ENCODE measurements at places on chromosomes 2 and 18. TPM values are rescaled to one million over a fixed set of nuclear protein-coding genes. Genes with fewer than 3 reads are reported as not detected.

The SOCS6 gene
- total RNA-seq: 2.1 TPM

The IGFBP5 gene
- total RNA-seq: not detected

The LOXHD1 gene
- 0.12 TPM for total RNA-seq

The DPP10 gene
- not detected for total RNA-seq

DNA sequence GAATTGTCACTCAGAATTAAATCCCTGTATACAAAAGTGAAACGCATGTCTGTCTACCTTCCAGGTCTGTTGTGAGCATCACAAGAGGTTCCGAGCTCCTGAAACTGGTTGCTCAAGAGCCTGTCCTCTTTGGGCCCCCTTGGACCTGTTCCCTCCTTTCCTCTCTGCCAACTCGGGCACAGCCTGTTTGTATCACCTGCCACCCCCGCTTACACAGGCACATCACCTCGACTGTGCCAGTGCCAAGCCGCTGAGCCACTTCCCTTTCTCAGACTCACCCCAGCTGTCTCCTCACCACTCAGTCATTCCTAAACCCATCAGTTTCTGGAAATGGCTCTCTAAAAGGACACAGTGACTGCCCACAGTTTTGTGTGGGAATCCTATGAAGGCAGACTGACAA, 3.1 kb downstream of the EFR3B start:
- H3K4me3 ChIP-seq: no peak overlapping the region
- DNase-seq: no peak
- H3K36me3 ChIP-seq: no peaks in the 10 kb centered on the region
- peaks cover 55% of the 10 kb centered on the region for H3K27me3 ChIP-seq
- peaks cover 21% of the 10 kb centered on the region for H3K4me1 ChIP-seq

DNA sequence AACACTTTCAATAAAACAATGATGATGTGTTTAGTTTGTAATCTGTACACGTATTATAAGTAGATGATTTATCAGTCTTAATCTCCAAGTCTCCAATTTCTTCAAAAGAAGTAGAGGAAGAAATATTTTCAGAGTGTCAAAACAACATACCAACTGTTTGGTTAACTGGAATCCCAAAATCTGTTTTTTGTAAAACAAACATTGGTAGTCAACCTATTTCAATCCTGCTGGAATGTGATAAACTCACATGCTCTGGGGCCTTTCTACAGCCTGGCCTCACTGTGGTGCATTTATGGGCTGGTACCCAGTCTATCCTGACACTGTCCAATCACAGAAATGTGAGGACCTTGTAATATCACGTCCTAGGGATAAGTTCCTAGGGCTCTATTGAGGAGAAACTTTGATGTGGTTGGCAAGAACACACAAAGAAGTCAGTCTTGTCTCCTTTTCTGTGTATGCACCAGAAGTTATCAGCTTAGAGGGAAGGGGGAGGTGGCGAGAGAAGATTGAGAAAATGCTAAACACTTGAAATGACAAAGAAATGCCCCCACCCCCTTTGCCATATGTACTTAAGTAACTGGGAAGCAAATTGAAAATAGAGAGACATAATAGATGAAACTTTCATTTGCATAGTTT, 47.2 kb downstream of the PRKRA start:
- H3K4me1 ChIP-seq: peaks cover 8% of the 10 kb centered on the region
- H3K27me3 ChIP-seq: peaks cover 3% of the 10 kb centered on the region
- no peaks in the 10 kb centered on the region for H3K36me3 ChIP-seq
- no peak for DNase-seq
- no peak overlapping the region for H3K4me3 ChIP-seq

GRCh38 chr2:175755169-175755568, 246.9 kb downstream of the LNPK start:
- H3K4me3 ChIP-seq: no peak overlapping the region
- H3K36me3 ChIP-seq: no peaks in the 10 kb centered on the region
- H3K4me1 ChIP-seq: no peaks in the 10 kb centered on the region
- DNase-seq: no peak
- H3K27ac ChIP-seq: no peak overlapping the region

GRCh38 chr2:199807966-199808365, 43.0 kb downstream of the FTCDNL1 start:
- H3K27ac ChIP-seq: no peak overlapping the region
- no peaks in the 10 kb centered on the region for H3K36me3 ChIP-seq
- H3K4me3 ChIP-seq: no peak overlapping the region
- H3K27me3 ChIP-seq: no peaks in the 10 kb centered on the region

GRCh38 chr2:224257156-224257555, 144.8 kb downstream of the FAM124B start:
- peaks cover 28% of the 10 kb centered on the region for H3K27me3 ChIP-seq
- peaks cover 2% of the 10 kb centered on the region for H3K4me1 ChIP-seq
- no peak overlapping the region for H3K4me3 ChIP-seq
- DNase-seq: no peak

All from activated naive CD8-positive, alpha-beta T cell treated with anti-CD3 and anti-CD28 coated beads for 36 hours (primary cell).